ENCODE measurements at places on chromosomes 3 and 15.

GRCh38 chr3:42728056-42728455, 25.5 kb upstream of the HHATL start:
- no peak for DNase-seq

DNA sequence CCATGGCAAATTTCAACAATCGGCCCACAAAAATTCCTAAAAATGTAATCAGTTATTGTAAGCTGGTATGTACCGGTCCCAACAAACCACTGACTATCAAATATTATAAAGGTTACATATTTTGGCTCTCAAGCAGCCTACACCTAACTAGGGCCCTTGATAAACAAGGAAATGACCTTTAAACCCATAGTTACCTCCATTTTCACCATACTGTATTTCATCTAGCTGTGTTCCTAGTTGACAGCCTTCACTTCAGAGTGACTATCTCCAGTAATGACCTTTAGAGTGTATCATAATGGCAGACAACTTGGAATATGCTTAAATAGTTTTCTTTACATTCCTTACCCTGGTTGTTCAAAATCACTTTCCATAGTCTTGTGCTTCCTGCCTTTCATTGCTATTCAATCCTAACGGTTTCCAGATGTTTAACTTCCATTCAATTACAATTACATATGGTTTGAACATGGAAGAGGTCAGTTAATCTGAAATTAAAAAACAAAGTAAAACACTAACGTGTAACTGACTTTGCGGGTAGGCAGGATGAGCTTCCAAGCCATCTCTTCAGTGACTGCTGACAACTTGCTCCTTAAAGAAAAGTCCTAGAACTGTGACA, 111.9 kb upstream of the TSC22D2 start:
- DNase-seq, result no peak

- DNase-seq, result no peak
Observed at GRCh38 chr15:39884351-39884750, 35.7 kb downstream of the GPR176 start.

GRCh38 chr15:85583442-85583841, 203.0 kb downstream of the AKAP13 start:
- no peak for DNase-seq

DNA sequence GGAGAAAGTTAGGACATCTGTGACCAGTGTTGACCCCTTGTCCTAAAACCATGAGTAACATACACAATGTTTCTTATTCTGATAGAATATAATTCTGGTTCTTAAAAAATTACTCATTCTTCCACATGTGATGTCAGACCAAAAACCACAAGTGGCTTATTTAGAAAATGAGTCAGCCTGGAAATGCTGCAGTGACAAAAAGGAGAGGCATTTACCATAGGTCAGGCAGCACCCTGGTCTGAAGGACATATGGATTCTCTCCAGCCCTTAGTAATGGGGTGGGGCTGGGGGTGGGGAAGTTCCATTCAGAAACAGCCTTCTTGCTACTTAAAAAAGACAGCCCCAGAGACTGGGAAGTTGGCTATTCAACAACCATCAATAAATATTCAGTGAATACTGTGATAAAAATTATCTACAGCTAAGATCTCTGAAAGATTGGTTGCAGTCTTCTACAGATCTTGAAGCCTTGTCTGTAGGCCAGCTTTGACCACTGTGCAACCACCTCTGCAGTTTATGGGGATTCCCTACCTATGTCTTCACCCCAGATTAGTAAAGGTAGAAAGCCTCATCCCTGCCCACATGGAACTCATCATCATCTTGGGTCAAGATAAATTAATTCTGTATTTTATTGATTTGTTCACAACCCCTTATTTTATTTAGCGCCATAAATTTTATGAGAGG, 34.9 kb upstream of the TIMP4 start:
- peak; percentile 61 for DNase-seq

DNA sequence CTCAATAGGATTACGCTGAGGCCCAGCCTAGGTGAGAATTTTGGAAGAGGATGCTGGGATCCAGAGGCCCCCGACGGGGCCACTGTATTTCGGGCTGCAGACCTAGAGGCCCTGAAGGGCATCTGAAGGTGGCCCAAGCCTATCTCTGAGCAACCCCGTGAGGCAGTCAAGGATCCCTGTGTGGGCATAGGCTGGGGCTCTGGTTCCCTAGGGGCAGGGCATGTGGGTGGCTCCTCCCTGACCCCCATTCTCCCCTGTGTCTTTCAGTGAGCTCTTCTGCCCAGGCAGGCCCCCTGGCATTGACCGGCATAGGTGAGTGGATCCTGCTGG, 216.0 kb downstream of the SNRPN start:
- DNase-seq, result no peak

DNA sequence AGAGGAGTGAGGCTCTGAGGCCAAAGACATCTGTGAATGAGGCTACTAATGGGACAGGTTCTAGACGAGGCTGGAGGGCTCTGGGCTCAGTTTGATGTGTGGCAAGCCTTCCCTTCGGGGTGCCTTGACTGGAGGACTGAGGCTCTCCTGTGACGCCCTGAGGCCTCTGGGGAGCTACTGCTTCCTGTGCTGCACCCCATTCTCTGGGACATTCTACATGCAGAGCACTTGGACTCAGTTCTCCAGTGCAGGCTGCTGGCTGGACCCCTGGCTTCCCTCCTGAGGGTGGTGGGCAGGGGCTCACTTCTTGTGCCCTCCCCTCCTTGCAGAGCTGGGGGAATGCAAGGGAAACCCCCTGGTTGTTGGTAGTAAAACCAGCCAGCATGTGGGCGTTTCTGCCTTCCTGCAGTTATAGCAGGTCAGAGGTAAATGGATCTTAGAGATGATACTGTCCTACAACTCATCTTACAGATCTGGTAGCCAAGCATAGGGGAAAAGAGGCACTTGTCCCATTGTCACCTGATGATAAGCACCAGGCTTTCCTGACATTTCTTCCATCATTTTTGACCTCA, 133.3 kb downstream of the CHDH start:
- DNase-seq, result no peak

- DNase-seq, result no peak
Observed at GRCh38 chr3:50415061-50415460, 55.7 kb upstream of the TMEM115 start.

- DNase-seq, result no peak
Observed at GRCh38 chr15:33007303-33007855, 187.1 kb downstream of the FMN1 start.

GRCh38 chr3:46354984-46355383, 1.1 kb downstream of the CCR2 start:
- no peak for DNase-seq

DNA sequence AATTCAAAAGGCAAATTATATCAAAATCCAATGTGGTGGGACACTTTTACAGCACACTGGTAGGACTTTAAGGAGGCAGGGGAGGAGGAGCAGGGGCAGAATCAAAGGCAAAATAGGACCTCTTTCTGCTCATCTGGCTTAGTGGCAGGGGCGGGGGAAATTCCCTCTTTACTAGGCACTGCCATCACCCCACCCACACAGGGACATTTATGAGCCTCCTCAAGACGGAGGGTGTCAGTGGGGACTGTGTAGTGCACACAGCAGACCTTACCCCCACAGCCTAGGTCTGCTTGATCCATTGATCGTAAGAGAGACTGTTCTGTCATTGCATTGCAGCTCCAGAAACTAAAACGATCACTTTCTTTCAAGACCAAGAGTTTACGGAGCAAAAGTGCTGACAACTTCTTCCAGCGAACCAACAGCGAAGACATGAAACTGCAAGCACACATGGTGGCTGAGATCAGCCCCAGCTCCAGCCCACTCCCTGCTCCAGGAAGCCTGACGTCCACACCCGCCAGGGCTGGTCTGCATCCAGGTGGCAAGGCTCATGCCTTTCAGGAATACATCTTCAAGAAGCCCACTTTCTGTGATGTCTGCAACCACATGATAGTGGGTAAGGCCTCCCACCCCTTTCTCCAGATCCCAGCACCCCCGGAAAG, 62.9 kb downstream of the STAC start:
- no peak for DNase-seq

DNA sequence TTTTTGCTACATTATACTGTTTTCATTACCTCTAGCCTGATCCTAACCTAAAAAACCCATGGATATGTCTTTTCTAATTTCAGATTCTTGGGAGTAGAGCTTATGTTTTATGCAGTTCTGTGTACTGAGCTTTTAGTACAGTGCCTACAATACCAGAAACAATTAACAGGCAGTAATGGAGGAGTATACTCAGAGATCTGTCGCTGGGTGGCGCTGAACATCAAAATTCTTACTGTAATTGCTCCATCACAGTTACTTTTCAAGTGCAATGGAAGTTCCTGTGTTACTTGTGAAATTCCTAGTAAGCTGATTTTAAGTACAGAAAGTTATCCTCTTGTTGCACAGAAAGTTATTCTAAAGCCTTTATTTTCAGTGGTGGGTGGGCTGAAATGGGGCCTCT, 66.9 kb downstream of the RNF13 start:
- peak; percentile 31 for DNase-seq

GRCh38 chr3:111594205-111594604, 941 bp downstream of the ZBED2 start:
- no peak for DNase-seq

DNA sequence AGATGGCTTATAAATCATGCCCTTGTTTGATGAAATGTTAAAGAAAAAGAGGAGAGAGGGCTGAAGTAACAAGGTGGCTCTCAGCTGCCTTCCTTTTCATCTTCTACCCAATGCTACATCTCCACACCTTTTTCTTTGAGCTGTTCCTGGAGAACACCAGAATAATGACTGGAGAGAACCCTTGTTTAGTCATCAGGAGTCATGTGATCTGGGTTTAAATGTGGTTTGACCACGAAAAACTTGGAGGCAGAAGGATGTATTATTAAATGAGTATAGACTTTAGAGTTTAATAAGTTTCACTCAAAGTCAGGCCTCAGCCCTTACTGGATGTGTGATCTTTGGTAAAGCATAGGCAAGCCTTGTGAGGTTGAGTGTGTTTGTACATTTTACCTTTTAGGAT, 230.3 kb upstream of the TBL1XR1 start:
- DNase-seq, result no peak

GRCh38 chr3:44968447-44968858, 7.5 kb downstream of the ZDHHC3 start:
- no peak for DNase-seq

- no peak for DNase-seq
Observed at GRCh38 chr3:149701977-149702350, 44.1 kb upstream of the WWTR1 start.

DNA sequence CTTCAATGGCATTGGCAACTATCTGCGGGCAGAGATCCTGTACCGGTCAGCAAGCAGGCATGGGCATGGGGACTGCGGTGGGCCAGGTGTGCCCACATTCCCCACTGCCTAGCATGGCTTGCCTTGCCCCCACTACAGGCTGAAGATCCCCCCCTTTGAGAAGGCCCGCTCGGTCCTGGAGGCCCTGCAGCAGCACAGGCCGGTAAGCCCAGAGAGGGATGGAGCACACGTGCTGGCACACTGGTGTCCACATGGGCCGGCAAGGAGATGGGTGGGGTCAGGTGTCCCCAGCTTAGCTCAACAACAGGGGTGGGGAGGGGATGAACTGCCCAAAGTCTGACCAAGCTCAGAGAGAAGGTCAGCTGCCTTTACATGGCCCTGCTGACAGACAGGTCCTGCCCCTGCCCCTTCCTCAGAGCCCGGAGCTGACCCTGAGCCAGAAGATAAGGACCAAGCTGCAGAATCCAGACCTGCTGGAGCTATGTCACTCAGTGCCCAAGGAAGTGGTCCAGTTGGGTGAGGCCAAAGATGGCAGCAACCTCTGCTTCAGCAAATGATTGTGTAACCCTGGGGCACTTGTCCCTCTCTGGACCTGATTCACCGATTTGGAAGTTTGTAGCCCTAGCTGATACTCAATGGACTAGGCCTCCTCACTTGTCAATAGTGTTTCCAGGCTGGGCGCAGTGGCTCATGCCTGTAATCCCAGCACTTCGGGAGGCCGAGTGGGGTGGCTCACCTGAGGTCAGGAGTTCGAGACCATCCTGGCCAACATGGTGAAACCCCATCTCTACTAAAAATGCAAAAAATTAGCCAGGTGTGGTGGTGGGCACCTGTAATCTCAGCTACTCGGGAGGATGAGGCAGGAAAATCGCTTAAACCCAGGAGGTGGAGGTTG, 5.6 kb downstream of the NEIL1 start:
- DNase-seq, result no peak

GRCh38 chr3:103813955-103814354, 1379.1 kb downstream of the ZPLD1 start:
- no peak for DNase-seq

DNA sequence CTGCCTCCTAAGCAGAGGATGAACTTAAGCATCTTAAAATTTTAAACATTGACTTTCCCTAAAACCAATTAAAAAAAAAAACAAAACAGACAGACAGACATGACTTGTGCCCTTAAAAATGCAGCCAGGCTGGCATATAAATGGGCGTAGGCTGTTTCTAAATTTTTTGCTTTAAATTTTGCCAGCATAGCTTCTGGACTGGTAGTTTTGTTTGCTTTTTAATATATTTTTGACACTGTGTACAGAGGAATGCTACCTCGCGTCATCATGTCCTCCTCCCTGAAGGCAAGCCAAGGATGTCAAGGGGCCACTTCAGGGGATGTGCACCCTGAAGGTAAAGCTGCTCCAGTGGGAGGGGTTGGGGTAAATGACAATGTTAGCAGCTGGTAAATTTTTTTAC, 134.8 kb downstream of the PGPEP1L start:
- no peak for DNase-seq

GRCh38 chr3:65716071-65716751, 322.5 kb downstream of the MAGI1 start:
- DNase-seq, result no peak

GRCh38 chr3:112007633-112008032, 8.9 kb downstream of the TAGLN3 start:
- no peak for DNase-seq

DNA sequence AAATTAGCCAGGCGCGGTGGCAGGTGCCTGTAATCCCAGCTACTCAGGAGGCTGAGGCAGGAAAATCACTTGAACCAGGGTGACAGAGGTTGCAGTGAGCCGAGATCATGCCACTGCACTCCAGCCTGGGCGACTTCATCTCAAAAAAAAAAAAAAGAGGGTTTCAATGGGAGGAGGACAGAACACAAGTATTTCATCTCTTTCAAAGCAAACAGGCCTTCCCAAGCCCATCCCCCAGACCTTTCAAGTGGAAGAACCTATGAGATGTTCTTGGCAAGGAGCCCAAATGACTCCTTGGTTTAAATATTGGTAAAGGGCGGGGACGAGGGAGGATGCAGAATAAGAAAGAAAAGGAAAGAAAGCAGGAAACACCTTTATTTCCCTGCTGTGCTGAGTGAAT, 62.2 kb upstream of the MCF2L2 start:
- DNase-seq, result no peak

GRCh38 chr3:162719684-162720341, 1223.2 kb downstream of the OTOL1 start:
- no peak for DNase-seq

DNA sequence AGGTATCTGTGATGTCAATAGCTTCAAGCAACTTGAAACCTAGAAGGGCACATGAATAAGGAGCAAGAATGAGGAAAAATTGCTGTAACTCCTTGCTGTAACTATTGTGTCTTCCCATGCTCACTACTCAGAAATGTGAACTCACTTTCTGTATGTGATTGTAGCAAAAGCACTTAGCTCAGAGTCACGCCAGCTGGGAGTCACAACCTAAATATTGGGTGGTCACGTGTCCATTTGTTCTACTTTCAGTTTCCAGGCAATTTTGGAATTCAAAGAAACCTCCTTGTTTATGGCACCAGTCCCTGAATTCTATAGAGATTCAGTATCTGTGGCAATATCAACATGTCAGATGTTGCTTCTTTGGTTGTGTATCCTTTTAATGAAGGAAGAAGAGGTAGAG, 241.6 kb upstream of the AZI2 start:
- DNase-seq, result no peak
